ENCODE measurements at places on chromosomes 1 and 21.

GRCh38 chr1:3924186-3924824, 24.2 kb upstream of the C1orf174 start:
- no peak for DNase-seq

DNA sequence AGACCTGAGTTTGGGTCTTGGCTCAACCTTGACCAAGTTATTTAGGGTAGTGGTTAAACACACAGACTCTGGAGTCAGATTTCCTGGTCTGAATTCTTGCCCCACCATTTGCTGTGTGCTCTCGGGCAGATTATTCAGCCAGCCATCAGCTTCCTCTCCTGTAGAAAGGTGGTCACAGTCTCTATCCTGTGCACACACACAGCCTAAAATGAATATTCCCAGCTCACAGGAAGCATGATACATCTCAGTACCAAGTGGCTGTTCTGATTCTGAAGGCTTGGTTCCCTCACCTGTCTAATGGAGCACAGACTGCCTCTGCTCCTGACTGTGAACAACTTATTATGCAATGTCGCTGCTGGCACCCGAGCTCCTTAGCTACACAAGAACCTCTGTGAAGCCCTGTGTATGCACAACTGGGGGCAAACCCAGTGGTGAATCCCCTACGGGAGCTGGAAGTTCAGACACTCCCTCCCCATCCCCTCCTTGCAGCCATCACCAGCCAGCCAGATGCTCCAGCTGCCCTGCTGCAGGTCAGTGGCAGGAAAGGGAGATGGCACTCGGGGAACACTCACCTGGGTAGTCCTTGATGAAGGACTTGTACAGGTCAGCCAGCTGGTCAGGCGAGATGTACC, 13.7 kb downstream of the ENO1 start:
- DNase-seq, result no peak

- DNase-seq, result no peak
Measured at GRCh38 chr1:37149296-37149695, 115.0 kb upstream of the GRIK3 start.

- no peak for DNase-seq
Measured at GRCh38 chr1:80059940-80060339, 1053.4 kb upstream of the ADGRL4 start.

GRCh38 chr1:84803604-84804003, 89.4 kb downstream of the LPAR3 start:
- no peak for DNase-seq

DNA sequence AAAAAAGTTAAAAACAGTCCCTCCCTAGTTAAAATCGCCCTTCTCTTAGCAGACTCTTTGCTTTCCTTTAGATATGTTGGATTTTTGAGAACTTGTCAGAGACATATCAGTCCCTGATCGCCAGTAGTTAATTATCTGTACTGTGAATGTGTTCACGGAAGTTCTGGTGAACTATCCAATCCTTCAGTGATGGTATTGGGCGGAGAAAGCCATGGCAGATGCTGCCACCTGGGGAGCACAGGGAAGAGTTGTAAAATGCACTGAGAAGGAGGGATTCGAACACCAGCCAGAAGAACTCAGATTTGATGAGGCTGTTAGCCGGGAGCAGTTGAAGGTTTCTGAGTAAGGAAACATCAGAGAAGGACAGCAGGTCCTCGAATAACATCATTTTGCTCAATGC, 17.5 kb upstream of the KIF14 start:
- DNase-seq, result no peak

GRCh38 chr21:44844256-44844655, 26.4 kb upstream of the SUMO3 start:
- DNase-seq, result no peak

GRCh38 chr1:117674521-117675400, 68.9 kb downstream of the TENT5C start:
- DNase-seq, result no peak

GRCh38 chr1:55690366-55690765, 475.2 kb upstream of the USP24 start:
- DNase-seq, result no peak

DNA sequence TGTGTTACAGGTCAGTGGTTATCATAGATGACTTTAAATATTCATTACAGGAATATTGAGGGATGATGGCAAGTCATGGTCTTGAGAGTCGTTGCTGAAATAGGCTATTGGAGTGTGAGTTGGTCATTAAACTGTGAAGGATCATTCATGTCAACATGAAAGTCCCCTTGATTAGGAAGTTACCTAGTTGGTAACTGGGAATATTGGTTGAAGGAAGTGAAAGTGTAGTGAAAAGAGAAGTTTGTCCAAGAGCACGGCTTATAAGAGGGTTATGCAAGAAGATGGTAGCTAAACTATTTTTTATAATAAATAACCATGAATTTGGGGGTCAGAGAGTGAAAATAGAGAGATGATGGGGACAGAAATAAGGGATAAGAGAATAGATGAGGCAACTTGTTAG, 16.9 kb downstream of the CRB1 start:
- DNase-seq, result no peak

GRCh38 chr1:229627003-229627402, 956 bp downstream of the URB2 start:
- no peak for DNase-seq

- no peak for DNase-seq
Measured at GRCh38 chr1:9044236-9044635, 18.0 kb upstream of the SLC2A7 start.
